ENCODE measurements at places on chromosomes 6 and 20. TPM values are rescaled to one million over a fixed set of nuclear protein-coding genes. Genes with fewer than 3 reads are reported as not detected.

LBP gene
- not detected for total RNA-seq

LPIN3 gene
- 3.4 TPM for total RNA-seq

GSTA1 gene
- not detected for total RNA-seq

ADA gene
- total RNA-seq: 4.6 TPM

SIRPB2 gene
- total RNA-seq: not detected

ENPP3 gene
- total RNA-seq: not detected

ADGRF5 gene
- total RNA-seq: 15.9 TPM

ANKEF1 gene
- total RNA-seq: 0.65 TPM

KCNB1 gene
- 0.41 TPM for total RNA-seq

MRPL14 gene
- total RNA-seq: 9.2 TPM

ZBTB12 gene
- 3.8 TPM for total RNA-seq

RCAN2 gene
- 8.0 TPM for total RNA-seq

SIRPD gene
- total RNA-seq: not detected

OPRM1 gene
- not detected for total RNA-seq

SLC35D3 gene
- total RNA-seq: not detected

PRDM13 gene
- not detected for total RNA-seq

SLC17A3 gene
- total RNA-seq: 1.1 TPM

VSTM2L gene
- total RNA-seq: 1.4 TPM
